ENCODE measurements at places on chromosomes 2 and 18.

GRCh38 chr2:182300608-182301007 is 126.2 kb downstream of the PDE1A start:
- DNase-seq: peak; percentile 61

- DNase-seq: no peak
Measured at GRCh38 chr2:35199298-35199697, 1156.3 kb upstream of the CRIM1 start.

GRCh38 chr2:127046579-127046978 is 60.4 kb downstream of the BIN1 start:
- DNase-seq: no peak

GRCh38 chr2:99867770-99868169 is 274.6 kb downstream of the AFF3 start:
- peak; percentile 77 for DNase-seq

DNA sequence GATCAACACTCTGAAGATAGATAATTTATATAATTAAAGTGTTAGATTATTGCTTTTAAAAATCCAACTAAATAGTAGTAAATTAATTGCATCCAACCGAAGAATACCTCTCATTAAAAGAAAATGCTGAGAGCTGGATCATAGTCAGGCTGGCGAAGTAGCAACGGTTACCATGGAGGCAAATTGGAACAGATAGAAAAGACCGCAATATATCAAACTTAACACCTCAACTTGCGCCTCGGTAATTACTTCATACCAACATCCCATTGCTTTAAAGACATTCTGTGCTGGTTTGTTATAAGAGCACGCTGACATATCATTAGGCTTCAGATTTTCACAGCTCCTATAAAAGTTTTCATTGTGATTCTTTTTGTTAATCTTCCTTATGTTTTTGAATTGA is 183.8 kb upstream of the ZC3H15 start:
- no peak for DNase-seq

DNA sequence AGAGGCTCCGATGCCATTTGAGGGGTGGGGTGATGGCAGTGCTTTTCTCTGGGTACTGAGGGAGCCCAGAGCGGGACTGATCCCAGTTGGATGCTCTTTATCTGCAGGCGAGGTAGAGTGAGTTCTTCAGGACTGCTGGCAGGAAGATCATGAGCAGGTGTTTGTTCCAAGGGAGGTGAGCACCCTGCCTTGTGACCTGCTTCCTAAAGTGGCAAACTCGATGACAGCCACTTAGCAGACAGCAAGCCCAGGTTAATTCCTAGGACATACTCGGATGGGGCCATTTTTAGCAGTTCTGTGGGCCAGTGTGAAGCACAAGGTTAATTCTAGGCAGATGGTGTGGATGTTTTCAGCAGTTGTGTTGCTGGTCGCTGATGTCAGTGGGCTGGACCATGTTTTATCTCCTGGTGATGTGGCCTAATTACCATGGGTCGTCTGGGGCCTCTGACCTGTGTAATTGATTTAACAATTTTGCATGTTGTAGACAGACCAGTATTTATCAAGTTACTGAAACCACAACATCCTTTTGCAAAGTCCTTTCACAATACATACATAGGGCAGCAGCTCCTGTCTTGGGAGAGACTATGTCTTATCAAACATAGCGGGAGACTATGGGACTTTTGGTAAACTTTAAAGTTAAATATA is 4.9 kb downstream of the FKBP1B start:
- DNase-seq: no peak

DNA sequence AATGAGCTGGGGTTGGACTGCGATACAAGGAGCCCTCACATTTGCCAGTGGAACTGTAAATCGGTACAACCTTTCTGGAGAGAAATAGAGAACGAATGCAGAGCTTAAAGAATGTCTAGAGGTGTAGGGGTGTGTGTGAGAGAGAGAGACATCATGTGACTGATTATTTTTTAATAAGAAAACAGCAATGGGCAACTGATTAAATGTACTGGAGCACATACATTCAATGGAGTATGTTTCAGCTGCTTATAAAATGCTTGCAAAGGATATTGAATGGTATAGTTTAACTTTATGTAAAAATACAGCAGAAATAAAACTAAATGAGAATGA is 391 bp upstream of the TMEM17 start:
- no peak for DNase-seq

GRCh38 chr2:45291296-45291701 is 282.0 kb upstream of the SIX2 start:
- DNase-seq: no peak

GRCh38 chr2:8241317-8241716 is 440.5 kb upstream of the ID2 start:
- no peak for DNase-seq

DNA sequence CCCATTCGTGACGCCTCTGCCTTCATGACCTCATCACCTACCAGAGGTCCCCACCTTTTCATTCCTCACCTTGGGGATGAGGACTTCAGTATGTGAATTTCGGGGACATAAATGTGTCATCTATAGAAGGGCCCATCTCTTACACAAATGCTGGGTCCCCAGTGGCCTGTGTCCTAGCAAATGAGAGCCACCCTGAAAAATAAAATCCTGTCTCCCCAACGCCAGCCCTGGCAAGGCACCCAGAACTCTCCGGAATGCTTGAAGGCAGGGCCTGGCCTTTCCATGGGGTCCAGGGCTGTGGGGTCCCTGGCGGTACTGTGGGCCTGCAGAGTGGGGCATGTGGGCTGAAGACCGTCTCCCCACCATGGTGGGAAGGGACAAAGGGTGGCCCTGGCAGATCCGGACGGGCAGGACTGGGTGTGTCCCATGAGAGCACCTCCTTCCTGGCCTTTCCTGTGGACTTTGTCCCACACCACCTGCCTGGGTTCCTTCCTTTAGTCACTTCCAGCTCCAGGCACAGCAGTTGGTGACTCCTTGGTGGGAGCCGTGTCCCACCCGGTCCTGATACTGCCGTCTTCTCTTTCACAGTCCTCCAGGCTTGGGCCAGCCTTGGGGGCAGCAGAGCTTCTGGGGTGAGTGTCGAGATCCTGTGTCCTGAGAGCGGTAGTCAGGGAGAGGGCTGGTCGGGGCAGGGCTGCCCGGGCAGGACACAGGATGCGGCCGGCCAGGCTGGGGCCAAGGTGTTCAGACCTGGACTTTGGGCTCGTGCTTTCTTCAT is 18.6 kb downstream of the CAPN10 start:
- no peak for DNase-seq

Measured in astrocyte (in vitro differentiated cells and primary cell).